ENCODE measurements at places on chromosomes 2 and 18.

DNA sequence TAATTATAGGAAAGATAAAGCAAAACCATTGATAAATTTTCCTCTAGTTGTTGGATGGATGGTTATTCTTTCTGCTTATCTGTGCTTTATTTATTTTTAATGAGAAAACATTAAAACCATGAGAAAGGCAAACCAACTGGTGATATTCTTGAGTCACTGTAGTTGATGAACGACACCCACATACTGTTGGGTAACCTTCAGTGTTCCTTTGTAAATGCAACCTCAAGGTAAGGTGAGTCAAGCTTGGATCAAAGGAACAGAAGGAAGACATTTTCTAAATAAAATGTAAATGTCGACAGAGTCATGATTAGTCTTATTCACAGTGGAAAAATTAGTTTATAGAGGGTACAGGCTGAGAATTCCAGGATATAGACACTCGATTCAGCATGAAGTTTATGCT lies 12.7 kb downstream of the ABCB11 start:
- no peak for DNase-seq

GRCh38 chr2:127058246-127058953 lies 48.6 kb downstream of the BIN1 start:
- DNase-seq = no peak

DNA sequence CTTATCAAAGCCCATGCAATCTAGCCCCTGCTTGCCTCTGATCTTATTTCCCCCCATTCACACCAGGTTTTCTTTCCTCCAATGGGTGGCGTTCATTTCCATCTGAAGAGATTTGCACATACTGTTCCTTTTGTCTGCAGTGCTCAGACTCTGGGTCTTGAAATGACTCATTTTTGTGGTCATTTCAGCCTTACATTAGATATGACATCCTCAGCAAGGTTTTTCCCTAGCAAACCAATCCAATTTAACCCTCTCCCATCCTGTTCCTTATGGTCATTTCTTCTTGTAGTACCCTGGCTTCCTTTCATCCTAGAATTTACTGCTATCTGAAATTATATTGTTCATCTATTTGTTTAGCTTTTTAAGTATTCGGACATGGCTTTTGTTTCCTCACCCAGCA lies 42.5 kb upstream of the SCN1A start:
- DNase-seq = no peak

- DNase-seq = no peak
Measured at GRCh38 chr2:220077488-220077887, 450.1 kb downstream of the SLC4A3 start.

- no peak for DNase-seq
Measured at GRCh38 chr2:95305380-95306061, 8.4 kb downstream of the KCNIP3 start.

DNA sequence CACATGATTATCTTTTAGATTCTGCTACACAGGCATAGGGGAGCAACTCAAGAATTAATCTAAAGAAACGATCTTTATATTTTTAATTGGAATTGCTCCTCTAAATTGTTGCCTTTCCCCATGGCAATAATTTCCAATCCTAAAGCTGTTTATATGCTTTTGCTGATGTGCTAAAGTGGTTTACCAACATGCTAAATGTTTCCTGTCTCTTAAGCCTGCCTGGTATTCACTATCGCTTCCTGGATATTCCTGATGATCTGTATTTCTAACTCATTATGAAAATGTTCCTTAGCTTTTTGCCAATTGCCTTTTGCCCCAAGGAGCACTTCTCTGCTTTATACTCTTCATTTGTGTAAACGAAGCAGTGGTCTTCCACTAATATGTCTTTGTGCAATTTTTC lies 65.8 kb downstream of the PTPN2 start:
- no peak for DNase-seq

- no peak for DNase-seq
Measured at GRCh38 chr2:146189541-146189940, 1655.3 kb upstream of the ACVR2A start.

- DNase-seq = no peak
Measured at GRCh38 chr2:37615804-37616676, 55.4 kb downstream of the CDC42EP3 start.

GRCh38 chr2:128520791-128521190 lies 202.1 kb upstream of the HS6ST1 start:
- no peak for DNase-seq

Measured in KG1 (cell line).